ENCODE measurements at places on chromosomes 6 and 20.
A peak's percentile ranks its signal among the peaks of the same experiment; 100 is the strongest.

DNA sequence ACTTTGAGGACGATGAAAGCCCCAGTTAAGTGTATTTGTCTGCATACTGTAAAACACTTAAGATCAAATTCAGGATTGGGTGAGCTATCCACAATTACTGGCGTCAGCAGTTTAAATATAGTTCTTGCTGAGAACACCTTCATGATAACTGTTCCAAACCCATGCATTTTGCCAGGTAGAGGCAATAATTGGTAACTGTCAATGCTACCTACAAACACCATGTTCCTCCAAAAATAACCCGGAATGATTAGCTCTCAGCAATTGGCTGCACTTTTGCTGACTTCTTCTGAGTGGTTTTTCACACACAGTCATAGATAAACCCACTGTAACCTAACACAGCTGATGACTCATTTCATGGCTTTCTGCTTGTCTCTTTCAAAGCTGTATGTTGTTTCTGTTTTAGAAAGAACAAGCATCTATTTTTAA is 1358.6 kb upstream of the GJE1 start:
- DNase-seq: peak; percentile 9

GRCh38 chr20:44849703-44850102 is 35.8 kb upstream of the YWHAB start:
- no peak for DNase-seq

DNA sequence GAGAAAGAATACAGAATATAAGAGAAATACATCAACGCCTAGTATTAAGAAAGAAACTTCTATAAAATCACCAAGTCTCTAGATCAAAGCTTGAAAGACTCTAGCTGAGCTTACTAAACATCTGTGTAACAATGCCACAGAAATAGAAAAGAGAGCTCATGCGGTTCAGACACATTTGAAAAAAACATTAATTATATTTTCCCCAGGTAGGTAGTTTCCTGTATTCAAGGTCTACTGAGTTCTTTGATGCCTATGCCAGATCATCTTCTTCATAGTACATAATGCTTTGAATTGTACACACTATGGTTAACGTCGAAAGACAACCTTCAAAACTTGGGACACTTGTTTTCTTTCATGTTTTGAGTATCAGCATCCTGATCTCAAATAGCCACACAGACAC is 11.3 kb downstream of the MOXD1 start:
- no peak for DNase-seq

DNA sequence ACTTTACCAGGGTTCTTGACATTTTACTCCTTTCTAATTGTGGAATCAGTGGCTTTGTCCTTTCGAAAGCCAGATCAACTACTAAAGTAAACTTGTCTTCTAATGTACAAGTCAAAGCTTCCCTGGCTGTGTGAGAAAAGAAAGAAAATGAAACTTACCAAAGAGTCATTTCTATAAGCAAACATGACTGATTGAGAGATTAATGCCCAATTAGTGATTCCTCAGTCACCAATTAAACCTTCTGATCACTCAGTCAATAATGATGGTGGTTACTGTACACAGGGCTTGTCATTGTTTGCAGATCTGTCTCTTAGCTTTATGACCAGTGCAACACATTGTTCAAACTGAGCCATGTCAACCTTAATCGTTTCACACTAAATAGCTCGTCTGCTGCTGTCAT is 1168.4 kb upstream of the CITED2 start:
- DNase-seq: no peak

- DNase-seq: no peak
Measured at GRCh38 chr6:169830876-169831275, 79.5 kb downstream of the ERMARD start.

- DNase-seq: no peak
Measured at GRCh38 chr6:4437342-4437741, 302.0 kb upstream of the ECI2 start.

- DNase-seq: peak; percentile 87
Measured at GRCh38 chr6:53544470-53545308, at the start of gene GCLC. TSS of gene GCLC (minus strand) at chr6:53545101. CDS start at chr6:53544645, 456 bp downstream.

GRCh38 chr6:129684903-129685661 is 24.9 kb downstream of the ARHGAP18 start:
- DNase-seq: no peak

- no peak for DNase-seq
Measured at GRCh38 chr6:154234019-154234772, 122.4 kb downstream of the IPCEF1 start.
